CD4-positive, alpha-beta T cell treated with Interleukin-6 at 100 ng/mL for 8 hours (primary cell): ENCODE measurements at places on chromosomes 12 and 14.

DNA sequence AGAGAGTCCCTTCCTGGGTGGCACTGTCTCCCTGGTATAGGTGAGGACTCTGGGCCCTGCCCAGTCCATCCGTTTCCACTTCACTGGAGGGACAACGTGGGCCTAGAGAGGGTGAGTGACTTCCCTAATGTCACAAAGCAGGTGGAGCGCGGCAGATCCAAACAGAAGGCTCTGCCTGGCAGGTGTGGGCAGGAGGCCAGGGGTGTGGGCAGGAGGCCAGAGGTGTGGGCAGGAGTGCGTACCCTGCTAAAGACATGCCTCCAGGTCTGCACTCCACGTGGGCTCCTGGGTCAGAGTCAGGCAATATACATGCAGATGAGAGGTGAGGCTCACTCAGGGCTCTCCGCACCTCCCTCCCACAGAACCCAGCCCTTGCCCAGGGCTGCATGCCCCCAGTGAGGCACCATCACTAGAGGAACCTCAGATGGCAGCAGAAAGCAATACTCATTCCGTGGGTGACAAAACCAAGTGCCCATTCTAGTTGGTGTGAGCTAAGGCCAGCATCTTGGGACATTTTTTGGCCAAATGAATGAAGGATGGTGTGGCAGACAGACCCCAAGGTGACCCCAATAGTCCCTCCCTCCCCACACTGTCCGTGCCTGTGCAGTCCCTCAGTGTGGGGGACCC is 271.6 kb upstream of the RTL1 start:
- DNase-seq: no peak

DNA sequence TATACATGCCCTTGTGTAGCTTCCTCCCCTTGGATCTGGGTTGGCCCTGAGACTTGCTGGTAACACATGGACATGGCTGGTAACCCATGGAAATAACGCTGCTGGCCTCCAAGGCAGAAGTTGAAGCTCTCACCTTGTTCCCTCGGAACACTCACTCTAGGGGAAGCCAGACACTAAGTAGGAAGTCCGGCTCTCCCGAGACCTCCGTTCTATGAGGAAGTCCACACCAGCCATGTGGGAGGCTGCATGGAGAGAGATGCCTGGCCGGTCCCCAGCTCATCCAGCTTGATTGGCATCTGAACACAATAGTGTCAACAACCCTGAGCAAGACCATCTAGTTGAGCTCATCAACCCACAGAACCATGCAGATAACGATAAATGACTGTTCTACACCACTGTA is 39.7 kb upstream of the VRK1 start:
- no peak for DNase-seq

GRCh38 chr14:43161477-43161876 is 1345.6 kb downstream of the FSCB start:
- DNase-seq: no peak

DNA sequence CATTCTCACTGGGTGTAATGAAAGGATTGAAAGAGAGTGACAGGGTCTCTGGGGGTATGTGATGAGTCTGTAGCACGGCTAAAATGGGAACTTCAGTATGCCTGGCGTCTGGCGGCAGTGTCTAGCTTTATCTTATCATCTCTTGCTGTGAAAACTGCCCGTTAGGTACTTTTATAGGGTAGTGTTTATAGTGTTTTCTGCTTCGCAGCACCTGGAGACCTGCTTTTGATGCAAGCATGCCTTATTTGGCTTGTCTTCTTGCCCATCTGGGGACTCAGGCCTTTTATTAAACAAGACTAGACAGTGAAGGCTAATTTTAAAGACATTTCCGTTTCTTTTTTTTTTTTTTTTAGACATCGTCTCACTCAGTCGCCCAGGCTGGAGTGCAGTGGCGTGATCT is 36.3 kb upstream of the ALDH2 start:
- DNase-seq: no peak

GRCh38 chr12:42118136-42118879 is 26.4 kb downstream of the GXYLT1 start:
- no peak for DNase-seq
